ENCODE measurements at places on chromosomes 1 and 21.

DNA sequence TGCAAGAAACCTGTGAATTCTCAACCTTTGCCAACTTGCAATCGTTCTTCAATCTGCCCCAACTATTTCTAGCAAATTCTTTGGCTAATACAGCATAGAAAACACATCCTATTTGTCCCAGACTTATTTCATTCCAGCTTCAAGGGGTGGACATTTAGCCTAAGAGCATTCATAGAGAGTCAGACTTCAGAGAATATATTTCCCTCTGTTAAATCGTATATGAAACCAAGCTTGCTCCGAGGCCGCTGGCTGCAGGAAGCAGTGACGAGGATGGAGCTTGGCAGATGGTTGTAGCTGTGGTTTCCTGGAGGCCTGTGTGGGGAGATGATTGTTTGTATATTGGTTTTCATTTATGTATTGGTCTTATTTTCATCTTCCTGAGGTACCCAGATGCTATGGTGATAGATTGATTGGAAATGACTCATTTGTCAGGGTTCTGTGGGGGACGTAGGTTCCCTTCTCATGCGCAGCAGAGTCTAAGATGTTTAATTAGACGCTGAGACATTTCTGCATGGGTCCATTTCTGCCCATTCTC is 26.1 kb downstream of the MAN1C1 start:
- no peak for DNase-seq

DNA sequence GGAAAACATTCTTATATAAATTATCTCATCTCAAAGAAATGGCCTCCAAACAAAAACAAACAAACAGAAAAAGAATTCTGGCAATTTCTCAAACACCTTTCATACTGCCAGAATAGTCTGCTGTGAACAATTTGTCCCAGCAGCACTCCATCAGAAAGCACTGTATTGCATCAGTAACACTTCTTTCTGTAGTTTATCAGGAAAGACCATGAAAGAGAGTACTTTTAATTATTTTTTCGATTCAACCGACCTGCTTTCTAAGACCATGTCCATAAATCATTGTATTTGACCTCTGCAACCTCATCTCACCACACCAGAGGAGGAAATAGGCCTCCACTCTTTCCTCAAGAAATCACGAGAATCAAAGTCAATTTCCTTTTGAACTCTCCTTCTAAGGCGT is 1579.9 kb downstream of the MRPL39 start:
- DNase-seq, result no peak

DNA sequence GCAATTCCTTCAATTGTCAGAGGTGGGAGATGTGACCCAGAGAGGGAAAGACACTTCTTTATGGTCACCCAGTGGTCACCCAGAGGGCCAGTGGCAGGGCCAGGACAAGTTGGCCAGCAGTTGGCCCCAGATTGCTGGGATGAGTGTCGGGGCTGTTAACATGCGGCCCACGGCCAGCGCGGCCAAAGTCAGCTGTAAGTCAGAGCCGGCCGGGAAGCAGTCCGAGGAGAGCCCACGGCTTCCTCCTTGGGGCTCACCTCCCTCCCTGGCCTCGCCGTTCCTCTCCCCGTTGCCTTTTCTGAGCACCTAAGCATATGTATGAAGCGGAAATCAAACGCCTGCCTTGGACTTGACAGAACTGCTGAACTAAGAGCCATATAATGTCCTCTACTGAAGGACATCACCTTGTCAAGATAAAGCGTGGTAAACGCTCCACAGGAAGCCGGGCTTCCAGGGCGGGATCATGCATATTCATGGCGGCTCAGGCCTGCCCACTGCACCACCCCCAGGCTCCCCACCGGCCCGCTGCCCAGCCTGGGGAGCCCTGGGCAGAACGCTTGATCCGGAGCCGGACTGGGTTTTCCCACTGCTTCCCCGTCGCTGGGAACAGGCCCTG is 245.4 kb upstream of the POU3F1 start:
- no peak for DNase-seq

DNA sequence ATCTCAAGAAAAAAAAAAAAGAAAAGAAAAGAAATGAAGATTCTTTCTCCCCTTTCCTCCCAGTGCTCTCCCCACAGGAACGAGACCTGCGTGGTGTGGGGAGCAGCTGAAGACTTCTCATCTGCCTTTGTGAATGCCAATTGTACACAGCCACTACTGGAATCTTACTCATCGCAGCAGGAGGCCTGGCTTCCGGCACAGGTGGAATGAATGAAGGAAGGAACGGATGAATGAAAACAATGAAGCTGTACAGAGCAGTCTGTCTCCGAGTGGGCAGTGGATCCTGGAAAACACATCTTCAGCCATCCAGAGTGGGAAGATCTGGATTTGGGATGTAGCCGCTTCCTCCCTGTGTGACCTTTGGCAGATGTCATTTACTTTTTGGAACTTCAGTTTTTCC is 64.9 kb downstream of the RUNX3 start:
- no peak for DNase-seq

GRCh38 chr1:206847337-206847834 is 18.0 kb upstream of the IL20 start:
- no peak for DNase-seq

DNA sequence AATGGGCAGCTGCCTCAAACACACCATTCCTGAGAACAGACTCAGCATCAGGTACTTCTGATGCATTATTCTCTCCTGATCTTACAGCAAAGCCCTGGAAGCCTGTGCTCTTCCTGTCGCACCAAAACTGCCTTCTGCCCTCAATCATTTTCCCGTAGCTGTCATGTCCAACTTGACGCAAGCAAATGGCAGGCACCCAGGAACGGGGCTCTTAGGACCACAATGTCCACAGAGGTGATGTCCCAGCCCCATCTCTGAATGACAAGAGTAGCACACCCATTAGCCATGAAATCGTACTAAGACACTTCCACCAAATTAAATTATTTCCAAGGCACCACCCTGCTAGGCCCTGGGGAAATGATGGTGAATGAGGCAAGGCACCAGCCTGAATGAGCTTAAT is 47.1 kb downstream of the PTPN14 start:
- DNase-seq, result no peak

- no peak for DNase-seq
These were observed 135.0 kb downstream of the LHX4 start for GRCh38 chr1:180365039-180365438.

- DNase-seq, result no peak
These were observed 842.9 kb upstream of the ADGRL4 start for GRCh38 chr1:79849388-79849787.

All from HuH-7.5 (cell line).